Stimulated activated CD8-positive, alpha-beta memory T cell treated with anti-CD3 and anti-CD28 coated beads, Interleukin-7, amount 100 ng/mL, for 48 hours (primary cell): ENCODE measurements at places on chromosomes 3 and 15.
A peak's percentile ranks its signal among the peaks of the same experiment; 100 is the strongest.

GRCh38 chr3:81443457-81443782, 318.0 kb downstream of the GBE1 start:
- DNase-seq: no peak

DNA sequence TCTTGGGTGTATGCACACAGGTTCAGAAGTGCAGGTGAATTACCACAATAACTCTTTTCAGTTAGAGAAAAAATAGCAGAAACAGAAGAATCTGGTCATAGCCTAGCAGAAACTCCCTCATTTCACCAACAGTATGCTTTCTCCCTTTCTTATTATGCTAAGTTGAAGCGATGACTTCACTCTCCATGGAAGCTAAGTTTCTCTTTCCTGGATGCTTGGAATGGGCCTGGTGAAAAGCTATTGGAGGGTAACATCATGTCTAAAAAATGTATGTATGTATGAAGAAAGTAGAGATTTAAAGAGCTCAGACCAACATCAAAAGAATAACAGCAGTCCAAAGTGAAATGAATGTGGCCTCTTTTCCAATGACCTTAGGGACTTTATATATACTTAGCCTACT, 145.5 kb downstream of the TIGIT start:
- no peak for DNase-seq

GRCh38 chr15:38904298-38904697, 339.7 kb upstream of the RASGRP1 start:
- no peak for DNase-seq

GRCh38 chr15:90970274-90970673, 15.6 kb downstream of the RCCD1 start:
- DNase-seq: no peak

GRCh38 chr15:64373360-64373759, 7.9 kb downstream of the PCLAF start:
- DNase-seq: no peak

- DNase-seq: no peak
Measured at GRCh38 chr3:178765472-178765871, 229.2 kb downstream of the KCNMB2 start.

DNA sequence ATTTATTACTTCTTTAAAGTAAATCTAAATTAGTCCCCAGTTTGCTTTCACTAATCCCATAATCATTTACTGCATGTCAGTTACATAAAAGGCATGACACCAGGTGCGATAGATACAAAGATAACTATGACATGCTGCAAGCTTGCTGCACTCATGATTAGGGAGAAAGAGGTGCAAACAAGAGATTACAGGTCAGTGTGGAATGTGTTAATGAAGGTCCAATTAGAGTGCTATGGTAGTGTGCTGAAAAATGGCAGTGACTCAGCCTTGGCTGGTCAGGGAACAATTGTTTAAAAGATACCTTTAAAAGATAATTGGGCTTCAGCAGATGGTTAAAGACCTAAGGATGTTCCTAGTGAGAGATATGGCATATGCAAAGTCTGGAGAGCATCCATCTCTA, 352.6 kb upstream of the TGFBR2 start:
- DNase-seq: no peak

DNA sequence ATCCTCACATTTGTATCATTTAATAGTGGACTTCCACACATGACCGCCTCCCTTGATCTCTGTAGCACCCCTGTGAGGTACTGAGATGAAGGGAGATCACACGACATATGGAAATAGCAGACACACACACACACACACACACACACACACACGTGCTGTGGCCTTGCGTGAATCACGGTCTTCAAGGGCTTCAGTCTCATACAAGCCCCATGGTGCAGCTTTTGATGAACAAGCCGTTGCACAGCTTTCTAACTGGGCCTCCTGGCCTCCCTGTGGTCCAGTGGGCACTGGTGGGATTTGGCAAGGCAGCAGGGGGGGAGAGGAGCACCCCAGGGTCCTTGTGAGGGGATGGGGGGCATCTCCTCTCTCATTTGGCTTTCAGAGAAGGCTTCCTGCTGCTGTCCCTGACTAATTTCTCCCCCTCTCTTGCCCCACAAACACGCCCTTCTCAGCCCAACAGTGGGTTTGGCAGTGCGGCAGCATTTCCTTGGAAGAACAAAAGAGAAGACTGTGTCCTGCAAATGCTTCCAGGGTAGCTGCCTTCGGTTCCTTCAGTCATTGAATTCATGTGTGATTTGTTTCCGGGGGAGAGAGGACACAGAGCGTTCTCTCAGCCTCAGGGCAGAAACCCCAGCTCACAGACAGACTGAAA, 98.7 kb downstream of the SMAD6 start:
- DNase-seq: no peak

DNA sequence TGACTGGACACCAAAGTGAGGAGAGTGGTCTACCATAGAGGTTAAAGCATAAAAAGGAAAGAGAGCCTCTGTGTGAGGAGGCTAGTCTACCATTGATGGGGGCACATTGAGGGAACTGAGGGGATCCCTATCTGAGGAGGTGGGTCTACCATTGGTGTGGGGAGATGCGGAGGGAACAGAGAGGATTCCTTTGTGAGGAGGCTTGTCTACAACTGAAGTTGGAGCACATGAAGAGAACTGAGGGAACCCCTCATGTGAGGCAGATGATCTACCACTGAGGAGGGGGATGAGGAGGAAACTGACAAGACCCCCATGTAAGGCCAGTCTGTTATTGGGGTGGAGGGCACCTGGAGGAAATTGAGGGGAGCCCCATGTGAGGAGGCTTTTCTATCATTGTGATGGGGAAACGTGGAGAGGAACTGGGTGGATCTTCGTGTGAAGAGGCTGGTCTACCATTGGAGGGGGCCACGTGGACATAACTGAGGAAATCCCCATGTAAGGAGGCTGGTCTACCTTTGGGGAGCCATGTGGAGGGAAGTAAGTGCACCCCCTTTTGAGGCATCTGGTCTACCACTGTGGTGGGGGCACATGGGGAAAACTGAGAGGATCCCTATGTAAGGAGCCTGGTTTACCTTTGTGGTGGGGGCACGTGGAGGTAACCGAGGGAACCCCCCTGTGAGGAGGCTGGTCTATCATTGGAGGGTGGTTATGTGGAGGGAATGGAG, 160.1 kb downstream of the FBLN2 start:
- DNase-seq: no peak

DNA sequence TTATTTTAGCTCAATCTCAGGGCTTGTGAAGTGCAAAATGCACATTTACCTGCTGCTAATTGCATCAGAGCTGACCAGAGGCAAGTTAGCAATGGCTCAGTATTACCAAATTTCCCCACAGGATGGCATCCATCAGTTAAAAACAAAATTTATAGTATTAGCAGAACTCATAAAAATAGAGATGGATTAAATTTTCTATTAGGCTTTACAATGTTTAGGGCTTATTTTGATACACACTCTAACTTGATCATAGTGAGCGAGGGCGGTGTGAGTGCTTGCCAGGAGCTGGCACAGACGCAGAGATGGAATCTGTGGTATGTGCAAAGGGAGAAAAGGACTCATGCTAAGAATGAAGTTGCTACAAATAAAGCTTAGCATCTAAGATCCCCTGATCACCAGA, 241.0 kb downstream of the NSUN3 start:
- DNase-seq: no peak

GRCh38 chr3:124281453-124282316, 289.8 kb upstream of the ROPN1 start:
- no peak for DNase-seq

DNA sequence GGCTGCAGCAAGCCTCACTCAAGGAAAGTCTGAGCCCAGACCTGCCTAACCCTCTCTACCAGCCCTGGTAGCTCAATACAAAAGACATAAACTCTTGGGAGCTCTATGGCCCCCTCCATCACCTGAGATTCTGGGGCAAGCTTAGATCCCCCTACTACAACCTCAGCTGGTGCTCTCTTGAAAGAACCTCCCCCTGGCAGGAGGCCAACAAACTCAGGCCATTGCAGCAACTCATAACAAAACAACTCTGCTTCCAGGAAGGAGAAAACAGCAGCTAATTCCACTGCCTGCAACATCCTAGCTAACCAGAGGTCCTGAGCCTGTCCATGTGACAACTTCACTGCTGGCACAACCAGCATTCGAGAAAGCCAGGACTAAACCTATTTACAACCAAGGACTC, 169.2 kb downstream of the ROBO1 start:
- DNase-seq: no peak

- no peak for DNase-seq
Measured at GRCh38 chr15:65985387-65985786, 116.1 kb downstream of the RAB11A start.

- peak; percentile 9 for DNase-seq
Measured at GRCh38 chr15:46312133-46312740, 677.4 kb downstream of the SQOR start.

DNA sequence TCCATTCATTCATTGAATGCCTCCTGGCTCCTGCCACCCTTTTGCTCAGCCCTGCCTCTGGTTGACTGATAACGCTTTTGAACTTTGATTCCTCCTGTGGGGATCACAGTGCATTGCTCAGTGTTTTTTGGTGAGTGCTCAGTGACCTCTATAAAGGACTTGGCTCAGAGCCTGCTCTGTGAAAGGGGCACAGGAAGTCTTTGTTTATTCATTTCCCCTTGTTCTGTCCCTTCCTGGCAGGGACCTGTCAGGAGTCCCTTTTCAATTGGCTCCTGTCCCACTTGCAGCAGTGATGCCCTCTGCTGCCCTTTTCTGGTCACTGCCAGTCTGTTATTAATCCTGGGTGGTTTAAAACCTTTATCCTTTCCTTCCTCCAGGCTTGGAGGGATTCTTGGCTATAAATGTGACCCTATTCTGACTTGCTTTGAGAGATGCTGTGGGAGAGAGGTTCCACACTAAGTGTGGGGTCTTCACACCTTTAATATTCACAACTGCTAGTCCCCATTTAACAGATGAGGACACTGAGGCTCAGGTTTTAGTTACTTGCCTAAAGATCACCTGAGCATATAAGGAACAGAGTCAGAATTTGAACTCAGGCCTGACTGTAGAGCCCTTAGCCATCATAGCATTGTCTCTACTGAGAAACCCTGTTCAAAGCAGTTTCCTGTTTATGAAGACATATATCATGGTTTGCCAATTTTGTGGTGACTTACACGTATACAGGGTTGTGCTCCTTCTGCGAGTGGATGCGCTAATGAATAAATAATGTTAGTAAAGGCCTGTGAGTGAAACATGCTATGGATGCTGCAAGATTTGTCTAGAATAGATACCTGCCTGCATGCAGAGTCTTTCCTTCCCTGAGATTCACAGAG, 23.2 kb upstream of the TATDN2 start:
- no peak for DNase-seq

- no peak for DNase-seq
Measured at GRCh38 chr15:83158393-83158792, 49.2 kb downstream of the HDGFL3 start.

DNA sequence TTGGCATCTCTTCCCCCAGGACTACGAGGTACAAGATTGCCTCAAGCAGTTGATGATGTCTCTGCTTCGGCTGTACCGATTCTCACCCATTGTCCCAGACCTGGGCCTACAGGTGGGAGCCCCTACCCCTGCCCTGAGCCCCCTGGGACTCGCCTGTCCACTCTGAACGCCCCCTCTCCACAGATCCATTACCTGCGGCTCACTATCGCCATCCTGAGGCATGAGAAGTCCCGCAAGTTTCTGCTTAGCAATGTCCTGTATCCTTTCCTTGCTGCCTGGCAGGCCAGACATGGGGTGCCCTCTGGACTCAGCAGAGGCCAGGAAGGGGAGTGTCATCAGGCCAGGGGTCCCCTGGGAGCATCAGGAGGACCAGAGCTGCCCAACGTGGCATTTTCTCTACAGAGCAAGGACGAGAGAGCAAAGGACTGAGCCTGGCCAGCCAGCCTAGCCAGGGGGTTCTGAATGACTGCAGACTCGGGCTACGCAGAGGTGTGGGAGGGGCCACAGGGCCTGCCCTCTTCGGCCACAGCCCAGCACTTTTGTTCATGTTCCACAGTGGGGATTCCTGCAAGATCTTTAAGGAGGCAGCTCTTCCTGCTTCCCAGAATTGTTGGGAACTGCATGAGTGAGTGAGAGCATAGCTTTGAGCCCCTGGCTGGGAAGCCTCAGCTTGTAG, 11.2 kb downstream of the RNF123 start:
- DNase-seq: no peak

DNA sequence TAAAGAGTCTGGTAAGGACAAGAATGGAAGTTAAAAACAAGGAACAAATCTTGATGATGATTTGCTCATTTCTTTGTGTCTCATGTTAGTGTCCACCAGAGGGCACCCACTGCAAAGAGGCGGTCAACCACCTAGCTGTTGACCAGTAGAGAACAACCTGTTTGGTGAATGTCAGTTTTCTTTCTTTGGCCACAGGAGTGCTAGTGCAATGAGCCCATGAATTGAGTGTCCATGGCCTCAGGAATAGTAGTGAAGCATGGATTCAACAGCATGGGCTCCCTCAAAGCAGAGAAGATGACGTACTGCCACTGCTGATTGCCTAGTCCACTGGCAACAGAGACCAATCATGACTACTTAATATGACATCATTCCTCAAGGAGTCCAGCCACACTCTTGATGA, 10.7 kb upstream of the CNTN6 start:
- no peak for DNase-seq

GRCh38 chr3:112687211-112687610, 46.3 kb upstream of the CCDC80 start:
- no peak for DNase-seq
